SK-N-SH treated with all-trans-retinoic acid at 6 μM for 48 hours (cell line): ENCODE measurements at places on chromosomes 7 and 10.

GRCh38 chr10:112650588-112651030, 203.6 kb downstream of the VTI1A start:
- ATAC-seq = no peak

DNA sequence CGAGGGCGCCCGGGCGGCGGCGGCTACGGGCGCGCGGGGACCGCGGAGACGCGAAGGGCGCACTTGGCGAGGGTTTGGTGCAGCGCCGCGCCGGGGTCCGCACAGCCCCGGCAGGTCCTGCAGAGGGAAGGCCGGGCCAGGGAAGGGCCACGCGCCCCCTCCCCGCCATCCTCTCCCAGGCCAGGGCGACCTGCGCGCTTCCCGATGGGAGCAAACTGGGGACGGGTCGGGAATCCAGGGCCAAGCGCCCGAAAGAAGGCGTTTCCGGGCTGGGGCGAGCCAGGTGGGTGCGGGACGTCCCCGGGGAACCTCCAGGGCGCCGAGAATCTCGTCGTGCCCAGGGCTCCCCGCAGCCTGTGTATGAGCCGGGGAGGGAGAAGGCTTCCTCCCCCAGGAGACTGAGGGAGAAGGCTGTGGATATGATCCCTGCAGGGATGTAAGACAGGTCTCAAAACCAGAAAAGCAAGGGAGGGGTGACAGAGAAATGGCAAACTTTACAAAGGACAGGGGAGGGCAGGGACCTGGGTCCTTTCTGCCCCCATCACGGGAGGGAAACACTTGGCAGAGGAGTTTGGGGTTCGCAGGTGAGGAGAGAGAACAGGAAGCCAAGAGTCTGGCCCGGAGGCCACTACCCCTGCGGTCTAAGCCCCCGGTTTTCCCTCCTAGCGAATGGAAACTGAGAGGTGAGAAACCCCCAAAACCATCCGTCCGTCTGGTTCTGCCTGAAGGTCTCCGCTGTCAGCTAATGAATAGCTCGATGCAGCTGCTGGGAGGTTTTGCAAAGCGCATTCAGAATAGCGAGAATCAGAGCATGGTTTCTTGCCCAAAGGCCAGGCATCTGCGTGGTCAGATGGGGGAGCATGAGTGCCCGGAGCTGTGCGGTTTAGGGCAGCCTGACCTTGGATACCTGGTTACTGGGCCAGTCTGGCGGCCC, 674 bp downstream of the AMZ1 start:
- ATAC-seq = peak; percentile 15; the same call in 2 of the 3 replicates

- no peak for ATAC-seq
Measured at GRCh38 chr10:110013630-110014293, 6.0 kb downstream of the ADD3 start.

DNA sequence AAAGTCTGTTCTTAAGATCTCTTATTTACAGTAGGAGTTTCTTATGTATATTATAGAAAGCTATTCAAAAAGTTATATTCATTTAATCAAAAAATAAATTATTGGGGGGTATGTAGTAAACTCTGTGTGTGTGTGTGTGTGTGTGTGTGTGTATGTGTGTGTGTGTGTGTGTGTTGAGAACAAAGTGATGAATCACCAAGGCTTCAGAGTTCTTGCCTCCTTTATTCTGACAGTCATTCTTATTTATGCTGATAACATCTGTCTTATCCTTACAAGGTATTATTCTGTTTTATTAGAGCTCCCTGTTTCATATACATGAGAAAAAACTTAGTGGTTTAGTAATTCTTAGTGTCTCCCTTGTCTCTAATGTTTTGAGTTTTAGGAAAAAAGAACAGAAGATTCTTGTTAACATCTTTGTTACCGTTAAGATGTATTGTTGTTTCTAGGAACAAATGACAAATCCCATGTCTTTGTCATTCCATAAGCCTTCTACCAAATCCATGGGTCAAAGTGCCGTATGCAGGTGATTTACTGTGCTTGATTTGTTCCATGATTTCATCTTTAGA, 424.0 kb downstream of the EXOC4 start:
- ATAC-seq = peak; percentile 58

- no peak for ATAC-seq
Measured at GRCh38 chr10:92993699-92994272, 66.8 kb upstream of the CYP26C1 start.

DNA sequence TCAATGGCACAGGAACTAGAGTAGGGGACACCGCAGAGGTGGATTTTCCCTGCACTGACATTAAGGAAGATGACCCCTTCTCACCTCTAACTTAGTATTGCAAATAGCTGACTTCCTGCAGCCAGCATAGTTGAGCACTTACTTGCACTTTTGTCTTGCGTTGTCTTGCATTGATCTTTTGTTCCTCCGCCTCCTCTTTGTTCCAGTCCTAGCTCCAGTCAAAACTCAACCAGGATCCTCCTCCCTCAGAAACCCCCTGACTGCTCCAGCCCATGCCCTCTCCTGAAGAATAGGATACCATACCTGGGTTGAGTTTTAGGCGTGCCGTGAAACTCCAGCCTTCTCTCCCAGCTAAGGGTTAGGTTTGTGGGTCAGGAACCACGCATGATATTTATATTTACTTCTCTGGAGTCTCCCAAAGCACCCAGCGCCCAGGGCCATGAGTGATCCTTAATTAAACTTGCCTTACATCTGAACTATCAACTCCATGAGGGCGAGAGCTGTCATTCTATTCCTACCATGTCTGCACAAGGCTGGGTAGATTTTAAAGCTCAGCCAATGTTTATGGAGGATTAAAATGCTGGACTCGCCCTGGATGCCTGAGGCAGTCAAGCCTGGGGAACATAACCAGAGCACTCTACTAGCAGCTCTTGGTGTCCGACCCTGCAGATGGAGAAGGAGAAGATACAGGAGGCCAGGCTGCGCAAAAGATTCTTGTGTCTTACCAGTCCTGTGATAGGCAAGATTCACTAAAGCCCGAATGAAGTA, 14.1 kb downstream of the ZNF467 start:
- no peak for ATAC-seq

- ATAC-seq = peak; percentile 43; the same call in 1 of the 3 replicates
Measured at GRCh38 chr7:130831817-130832481, 97.9 kb upstream of the KLF14 start.

DNA sequence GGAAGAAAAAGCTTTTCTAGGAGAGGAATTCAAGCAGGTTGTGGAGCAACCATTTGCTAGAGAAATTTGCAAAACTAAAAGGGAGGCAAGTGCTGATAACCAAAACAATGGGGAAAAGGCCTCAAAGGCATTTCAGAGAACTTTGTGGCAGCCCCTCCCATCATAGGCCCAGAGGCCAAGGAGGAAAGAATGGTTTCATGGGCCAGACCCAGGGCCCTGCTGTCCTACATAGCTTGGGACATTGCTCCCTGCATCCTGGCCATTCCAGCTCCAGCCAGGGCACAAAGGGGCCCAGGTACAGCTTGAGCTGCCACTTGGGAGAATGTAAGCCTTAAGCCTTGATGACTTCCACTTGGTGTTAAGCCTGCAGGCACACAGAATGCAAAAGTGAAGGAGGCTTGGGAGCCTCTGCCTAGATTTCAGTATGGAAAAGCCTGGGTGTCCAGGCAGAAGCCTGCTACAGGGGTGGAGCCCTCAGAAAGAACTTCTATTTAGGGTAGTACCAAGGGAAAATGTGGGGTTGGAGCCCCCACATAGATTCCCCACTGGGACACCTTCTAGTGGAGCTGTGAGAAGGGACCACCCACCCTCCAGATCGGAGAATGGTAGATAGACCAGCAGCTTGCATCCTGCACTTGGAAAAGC, 91.2 kb downstream of the RALA start:
- ATAC-seq = no peak

DNA sequence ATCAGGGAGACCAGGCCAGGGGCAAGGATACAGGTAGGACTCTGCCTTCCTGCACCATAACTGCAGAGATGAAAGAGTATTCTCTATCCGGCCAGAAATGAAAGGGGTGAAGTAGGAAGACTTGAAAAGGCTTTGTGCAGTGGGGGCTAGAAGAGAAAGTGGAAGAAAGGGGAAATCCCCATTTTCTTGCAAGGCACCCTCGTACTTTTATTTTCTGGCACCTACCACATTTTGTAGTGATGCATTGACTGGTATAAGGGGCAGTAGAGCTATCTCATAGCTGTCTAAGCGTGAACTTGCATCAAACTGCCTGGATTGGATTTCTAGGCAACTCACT, 752 bp upstream of the CAMK2G start:
- ATAC-seq = no peak

DNA sequence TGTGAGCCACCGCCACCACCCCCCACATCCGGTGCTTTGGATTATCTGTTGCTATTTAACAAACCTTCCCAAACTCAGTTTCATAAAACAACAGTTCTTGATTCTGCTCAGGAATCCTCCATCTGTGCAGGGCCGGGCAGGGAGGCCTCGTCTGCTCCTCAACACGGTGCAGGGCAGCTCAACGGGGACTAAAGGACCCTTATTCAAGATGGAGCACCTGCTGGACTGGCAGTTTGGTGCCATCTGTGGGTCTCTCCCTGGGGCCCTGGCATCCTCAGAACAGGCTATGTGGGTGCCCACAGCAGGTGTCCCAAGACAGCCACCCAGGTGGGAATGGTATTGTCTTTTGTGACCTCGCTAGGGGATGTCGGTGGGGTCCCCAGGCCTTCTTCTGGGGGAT, 31.0 kb upstream of the ELFN1 start:
- peak; percentile 10; the same call in 2 of the 3 replicates for ATAC-seq

- ATAC-seq = peak; percentile 77
Measured at GRCh38 chr10:88793712-88794299, 8.7 kb upstream of the LIPM start.

- peak; percentile 94 for ATAC-seq
Measured at GRCh38 chr7:85041605-85042216, 145.1 kb downstream of the SEMA3D start.

- no peak; the same call in 2 of the 3 replicates for ATAC-seq
Measured at GRCh38 chr7:1340461-1341360, 108.0 kb downstream of the UNCX start.

DNA sequence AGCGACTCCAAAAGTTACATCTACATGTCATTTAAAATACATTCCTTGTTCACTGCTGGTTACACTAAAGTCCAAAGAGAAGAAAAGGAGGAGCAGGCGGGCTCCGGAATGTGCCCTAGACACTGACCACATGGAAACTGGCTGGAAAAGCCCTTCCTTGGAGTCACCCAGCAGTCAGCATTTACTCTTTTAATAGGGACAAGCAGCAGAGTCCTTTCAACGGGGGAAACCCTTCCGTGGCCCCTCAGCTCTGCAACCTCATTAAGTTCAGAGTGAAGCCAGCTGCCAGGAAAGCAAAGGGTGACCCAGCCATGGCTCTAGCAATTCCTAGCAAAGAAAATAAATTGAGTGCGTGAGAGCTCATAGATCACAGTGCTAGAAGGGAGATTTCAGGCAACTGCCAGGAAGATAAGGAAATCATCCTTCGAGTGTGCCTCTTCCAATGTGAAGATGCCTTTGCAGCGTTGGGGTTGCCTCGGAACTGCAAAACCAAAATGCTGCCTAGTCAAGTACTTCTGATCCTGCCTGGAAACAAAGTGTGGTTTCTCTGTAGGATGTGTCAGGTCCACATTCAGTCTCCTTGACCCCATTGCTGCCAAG, 101.6 kb downstream of the SORBS1 start:
- no peak for ATAC-seq

GRCh38 chr10:21336476-21337170, 188.9 kb downstream of the SKIDA1 start:
- peak; percentile 83 for ATAC-seq

DNA sequence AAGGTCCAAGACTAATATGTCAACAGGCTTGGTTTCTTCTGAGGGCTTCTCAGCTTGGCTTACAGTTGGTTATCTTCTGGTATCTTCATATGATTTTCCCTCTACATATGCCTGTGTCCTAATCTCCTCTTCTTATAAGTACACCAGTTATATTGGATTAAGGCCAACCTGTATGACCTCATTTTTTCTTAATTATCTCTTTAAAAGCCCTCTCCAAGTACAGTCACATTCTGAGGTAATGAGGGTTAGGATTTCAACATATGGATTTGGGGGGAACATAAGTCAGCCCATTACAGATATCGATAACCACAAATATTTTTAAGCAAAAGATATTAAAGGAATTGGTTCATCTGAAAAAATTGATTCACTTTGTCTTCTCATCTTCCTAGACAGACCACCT, 49.2 kb downstream of the IQUB start:
- ATAC-seq = no peak

DNA sequence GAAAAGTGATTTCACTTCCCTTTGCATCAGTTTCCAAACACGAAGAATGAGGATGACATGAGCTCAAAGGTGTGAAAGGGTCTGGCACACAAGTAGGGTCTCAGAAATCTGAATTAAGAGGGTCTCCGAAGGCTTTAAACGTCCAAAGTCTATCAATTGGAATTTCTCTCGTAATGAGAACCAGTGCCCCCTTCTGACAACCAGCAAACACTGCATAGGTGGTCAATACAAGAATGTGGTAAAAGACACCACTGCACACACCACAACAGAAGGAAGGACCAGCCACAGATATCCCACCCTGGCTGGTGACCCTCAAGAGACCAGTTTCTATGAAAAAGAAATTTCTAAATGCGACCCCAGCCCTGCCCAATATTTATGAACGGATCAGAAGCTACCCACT, 78.1 kb downstream of the CALN1 start:
- ATAC-seq = no peak

GRCh38 chr7:47371733-47372368, 210.1 kb downstream of the TNS3 start:
- peak; percentile 26; the same call in 1 of the 3 replicates for ATAC-seq

DNA sequence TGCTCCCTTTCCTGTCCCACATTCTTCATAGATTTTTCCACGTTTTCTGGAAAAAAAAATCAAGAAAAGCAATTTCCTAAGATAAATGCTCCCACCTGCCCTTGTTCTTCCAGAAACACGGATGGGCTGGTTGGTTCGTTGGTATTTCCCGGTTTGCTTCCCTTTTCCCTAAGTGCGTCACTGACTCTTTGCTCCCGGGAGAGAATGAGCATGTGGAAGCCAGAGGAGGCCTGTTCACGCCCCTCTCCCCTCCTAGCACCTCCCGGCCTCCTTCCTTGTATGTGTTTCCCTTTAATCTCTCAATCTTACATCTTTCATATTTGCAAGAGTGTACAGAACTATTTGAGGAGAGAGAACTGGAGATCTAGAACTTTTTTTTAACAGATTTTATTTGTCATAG, 442.0 kb downstream of the GFRA1 start:
- no peak for ATAC-seq

DNA sequence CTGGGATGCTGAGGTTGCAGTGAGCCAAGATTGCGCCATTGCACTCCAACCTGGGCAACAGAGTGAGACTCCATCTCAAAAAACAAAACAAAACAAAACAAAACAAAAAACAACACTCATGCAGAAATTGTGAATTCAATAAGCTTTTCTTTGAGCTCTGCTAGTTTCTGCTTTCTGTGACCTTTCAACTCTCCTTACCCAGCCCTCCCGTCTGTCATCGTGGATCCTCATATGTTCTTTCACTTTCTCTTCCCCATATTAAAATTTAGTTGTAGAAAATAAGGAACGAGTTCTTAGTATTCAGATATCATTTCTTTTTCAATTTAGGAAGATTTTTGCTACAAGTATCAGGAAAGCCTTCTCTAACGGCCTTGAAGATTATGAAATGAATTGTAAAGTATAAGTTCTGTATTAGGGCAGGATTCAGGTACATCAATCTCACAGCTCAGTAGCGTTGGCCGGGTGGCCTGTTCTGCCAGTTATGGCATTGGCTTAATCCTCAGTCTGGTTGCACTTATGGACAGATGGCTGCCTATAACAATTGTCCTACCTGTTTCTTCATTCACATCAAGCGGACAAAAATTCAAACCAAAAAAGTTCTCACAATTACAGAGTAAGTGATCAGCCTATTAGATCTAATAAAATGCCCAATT, 1167.0 kb downstream of the SORCS3 start:
- ATAC-seq = no peak
